ENCODE measurements at places on chromosomes 4 and X.

GRCh38 chrX:122475306-122475705 lies 708.8 kb upstream of the GRIA3 start:
- DNase-seq, result peak; percentile 16

DNA sequence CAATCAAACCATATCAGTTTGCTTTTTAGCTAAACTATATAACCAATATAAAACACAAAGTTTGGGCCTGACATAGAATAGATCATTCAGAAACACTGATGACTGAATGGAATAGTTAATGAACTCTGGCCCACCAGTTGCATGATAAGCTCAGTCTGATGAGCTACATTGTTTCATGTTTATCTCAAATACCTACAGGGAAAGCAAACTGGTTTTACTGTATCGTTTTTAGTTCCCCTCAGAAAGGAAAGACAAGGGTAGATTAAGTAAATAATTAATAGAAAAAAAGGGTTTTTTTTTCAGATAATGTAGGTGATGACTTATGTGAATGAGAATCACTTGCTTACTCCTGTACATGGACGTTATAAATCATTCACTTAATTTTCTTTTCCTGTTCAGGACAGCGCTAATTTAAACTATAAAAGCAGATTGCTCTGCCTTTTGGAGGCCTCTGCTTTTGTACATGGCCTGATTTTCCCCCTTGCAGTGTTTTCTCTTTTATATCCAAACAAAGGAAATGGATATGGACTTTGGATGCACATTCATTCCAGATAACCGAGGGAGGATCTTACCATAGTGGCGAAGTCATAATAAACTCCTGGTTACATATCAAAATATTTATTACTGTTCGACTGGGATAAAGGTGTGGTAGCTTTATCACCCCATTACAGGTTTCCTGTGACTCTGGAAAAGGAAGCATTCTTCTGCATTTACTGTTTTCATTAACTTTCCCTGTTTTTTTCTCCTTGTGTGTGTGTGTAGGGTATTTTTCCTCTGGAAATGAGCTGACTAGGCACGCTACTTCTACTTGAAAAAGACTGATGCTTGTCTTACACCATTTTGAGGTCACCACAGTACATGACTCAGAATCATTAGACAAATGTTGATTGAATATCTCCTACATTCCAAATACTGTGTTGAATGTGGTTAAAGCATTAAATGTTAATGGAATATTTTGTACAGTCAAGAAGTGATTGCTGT lies 373.1 kb upstream of the HS3ST1 start:
- no peak for DNase-seq

DNA sequence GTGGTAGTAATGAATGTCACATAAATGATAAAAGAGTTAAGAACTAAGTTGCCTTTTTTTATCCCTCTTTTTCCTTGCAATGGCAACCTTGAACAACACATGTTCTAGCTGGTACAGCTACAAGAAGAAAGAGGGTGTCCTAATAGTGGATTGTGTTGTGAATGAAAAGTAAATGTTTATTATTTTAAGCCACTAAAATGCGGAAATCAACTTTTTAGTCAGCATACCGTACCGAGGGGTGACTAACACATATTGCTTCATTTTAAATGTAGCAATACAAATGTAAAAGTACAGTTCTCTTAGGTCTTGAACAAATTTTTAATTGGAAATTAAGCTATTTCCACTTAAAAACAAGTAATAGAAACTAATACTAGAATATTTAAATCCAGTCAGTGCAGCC lies 17.7 kb upstream of the AP1AR start:
- DNase-seq, result peak; percentile 78

GRCh38 chrX:111876646-111877045 lies 665 bp downstream of the TRPC5OS start:
- DNase-seq, result no peak

- peak; percentile 0 for DNase-seq
Observed at GRCh38 chrX:40420899-40421729, 159.7 kb upstream of the ATP6AP2 start.

DNA sequence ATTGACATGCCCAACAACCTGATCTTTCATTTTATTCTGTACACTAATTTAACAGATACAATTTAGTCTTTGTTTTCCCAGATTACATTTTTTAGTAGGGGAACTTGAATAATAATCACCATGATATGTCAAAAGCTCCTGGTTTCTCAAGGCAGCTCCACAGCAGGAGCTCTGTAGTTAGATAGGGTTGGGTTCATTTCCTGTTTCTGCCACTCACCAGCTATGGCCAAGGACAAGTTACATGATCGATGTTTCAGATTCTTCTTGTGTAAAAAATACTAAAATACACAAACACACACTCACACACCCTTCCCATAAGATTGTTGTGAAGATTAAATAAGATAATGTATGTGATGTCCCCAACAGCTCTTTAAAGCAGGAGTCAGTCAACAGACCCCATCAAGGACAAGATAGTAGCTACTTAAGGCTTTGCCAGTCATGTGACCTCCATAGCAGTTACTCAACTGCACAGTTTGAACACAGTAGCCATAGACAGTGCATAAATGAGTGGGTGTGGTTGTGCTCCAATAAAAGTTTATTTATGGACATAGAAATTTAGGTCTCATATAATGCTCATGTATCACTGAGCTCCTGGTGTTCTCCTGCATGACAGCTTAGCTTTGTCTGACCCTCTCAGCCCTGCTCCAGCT lies 18.4 kb downstream of the GUCY1A1 start:
- no peak for DNase-seq

DNA sequence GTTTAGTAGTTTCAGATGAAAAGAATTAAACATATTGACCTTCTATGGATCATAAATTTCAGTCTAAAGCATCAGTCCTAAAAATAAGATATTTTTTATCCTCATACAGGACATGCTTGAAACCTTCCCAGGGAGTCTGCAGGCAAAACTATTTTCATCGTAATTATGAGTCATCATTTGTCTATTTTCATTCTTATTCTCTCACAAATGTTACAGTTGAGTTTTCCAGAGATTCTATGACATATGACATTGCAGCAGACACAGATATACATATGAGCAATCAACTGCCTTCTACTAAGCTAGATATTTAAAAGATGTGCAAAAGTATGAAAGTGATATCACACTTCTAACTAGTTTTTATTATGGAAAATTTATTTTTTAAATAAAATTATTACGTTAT lies 398.0 kb downstream of the MAGEB5 start:
- DNase-seq, result no peak

DNA sequence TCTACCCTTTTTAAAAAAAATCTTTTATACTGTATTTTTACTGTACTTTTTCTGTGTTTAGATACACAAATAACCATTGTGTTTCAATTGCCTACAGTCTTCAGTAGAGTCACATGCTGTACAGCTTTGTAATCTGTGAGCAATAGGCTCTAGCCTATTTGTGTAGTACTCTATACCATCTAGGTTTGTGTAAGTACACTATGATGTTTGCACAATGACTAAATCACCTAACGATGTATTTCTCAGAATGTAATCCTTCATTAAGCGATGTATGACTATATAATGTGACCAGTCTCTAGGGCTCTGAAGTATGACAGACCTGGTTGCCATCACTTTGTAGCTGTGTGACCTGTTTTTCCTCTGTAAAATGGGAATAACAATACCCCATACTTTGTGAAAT lies 14.2 kb upstream of the DCAF4L1 start:
- no peak for DNase-seq

DNA sequence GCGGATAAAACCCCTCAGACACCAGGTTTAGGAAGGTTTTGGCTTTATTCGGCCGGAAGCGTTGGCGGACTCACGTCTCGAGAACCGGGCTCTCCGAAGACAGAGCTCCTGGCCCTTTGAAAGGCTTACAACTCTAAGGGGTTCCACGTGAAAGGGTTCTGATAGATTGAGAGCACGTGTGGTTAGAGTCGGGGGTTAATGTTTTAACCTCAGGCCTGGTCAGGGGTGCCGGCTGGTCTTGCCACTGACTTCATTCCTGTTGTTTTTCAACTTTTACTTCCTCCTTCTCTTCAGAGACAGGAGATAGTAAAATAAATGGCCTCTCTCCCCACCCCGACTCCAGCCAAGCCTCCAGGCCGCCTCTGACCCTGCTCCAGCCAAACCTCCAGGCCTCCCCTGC lies 4.7 kb upstream of the ASMT start:
- DNase-seq, result no peak

- no peak for DNase-seq
Observed at GRCh38 chr4:140603286-140603685, 34.5 kb upstream of the UCP1 start.

GRCh38 chr4:145186729-145187128 lies 6.3 kb upstream of the OTUD4 start:
- no peak for DNase-seq

DNA sequence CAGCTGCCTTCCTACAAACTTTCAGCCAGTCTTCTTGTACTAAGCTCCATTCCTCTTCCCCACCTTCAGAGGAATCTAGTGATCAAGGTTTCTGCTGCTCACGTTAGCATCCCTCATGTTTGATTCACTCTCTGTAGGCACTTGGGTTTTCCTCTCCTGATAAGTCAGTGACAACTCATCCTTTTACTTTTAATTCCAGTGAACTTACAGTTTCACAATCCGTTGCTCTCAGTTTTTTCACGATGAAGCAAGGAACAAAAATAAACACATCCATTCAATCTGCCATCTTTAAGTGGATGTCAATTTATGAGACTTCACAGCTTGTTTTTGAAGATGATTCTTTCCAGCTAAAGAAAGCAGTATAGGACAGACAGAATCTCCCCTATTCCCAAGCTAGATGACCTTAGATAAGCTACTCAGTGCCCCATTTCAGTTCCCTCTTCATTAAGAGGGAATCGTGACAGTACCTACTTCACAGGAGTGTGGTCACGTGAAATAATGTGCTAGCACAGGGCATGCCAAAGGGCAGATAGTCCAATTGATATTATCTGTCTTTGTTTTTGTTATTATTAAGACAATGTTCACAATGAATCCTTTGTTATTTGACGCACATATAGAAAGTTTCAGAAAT lies 234.3 kb downstream of the PALLD start:
- DNase-seq, result peak; percentile 37

GRCh38 chr4:71487344-71487920 lies 148.6 kb downstream of the SLC4A4 start:
- DNase-seq, result no peak

DNA sequence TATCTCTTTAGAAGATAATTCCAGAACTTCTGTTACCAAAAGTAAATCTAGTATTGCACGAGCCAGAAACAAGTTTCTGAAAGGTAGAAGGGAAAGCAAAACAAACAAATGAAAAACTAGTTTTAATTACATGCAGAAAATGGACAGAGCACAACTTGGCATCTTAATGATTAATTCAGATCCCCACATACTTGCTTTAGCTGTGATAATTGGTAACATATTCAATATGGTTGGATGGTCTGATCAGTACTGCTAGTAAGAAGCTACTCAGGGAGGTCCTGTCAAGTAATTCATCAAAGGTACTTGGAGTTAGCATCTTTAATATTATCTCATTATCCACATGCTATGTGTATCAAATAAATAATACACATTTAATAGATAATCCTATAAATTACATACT lies 204.3 kb downstream of the TRAM1L1 start:
- no peak for DNase-seq

DNA sequence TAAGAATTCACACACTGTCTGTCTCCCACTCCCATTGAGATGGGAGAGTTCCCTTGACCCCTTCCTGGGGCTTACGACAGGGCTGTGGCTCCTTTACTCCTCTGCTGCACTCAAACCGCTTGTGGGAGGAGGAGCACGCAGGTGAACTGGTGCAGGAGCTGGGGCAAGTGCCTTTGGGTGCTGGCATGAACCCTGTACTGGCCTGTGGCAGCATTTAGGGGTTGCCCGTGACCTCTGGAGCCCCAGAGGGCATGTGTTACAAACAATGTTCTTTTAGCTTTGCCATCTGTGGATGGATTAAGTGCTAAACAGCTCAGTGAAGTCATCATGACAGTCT lies 21.8 kb upstream of the FTHL17 start:
- DNase-seq, result no peak

GRCh38 chrX:149487292-149487691 lies 17.8 kb downstream of the IDS start:
- no peak for DNase-seq

DNA sequence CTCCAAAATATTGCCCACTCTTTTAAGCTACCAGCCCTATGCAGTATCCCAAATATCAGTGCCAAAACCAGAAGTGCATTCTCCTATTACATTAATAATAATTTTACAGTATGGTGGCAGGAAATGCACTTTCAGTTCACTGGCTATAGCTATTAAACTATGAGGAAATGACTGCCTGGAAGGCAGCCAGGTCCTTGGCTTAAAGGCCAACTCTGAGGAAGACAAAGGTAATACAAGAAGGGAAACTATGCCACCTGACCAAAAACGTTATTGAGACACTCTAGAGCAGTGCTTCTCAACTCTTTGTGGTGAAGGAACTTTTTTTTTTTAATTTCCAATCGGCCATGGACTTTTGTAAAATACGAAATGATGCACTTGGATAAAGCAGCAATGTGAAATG lies 133.6 kb upstream of the VAMP7 start:
- no peak for DNase-seq

DNA sequence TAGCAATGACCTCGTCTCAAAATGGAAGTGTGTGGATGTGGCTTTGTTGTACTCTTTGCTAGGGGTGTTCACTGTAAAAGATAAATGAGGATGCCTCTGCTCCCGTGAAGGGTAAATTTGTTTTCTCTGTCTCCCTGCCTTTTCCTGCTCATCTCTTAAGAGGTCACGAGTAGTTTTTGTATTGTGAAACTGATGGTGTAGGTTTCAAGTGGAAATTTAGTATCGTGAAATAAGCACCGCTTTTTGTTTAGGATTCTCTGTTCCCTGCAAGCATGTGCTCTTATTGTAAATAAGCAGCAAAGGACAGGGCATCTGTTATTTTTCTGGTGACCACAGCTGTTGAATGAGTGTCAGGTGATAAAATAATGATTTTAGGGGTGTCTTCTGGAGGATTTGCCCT lies 104.6 kb downstream of the PHEX start:
- no peak for DNase-seq

DNA sequence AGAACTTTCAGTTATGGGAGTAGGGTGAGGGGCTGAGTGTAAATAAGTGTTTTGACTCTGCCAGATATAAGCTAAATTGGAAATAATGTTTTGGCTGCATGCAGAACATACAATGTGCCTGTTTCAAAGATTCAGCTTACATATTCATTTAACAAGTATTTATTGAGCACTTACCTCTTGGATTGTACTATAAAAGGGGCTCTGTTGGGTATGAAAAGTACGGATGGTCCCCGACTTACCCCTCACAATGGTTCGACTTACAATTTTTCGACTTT lies 799 bp upstream of the AIFM1 start:
- DNase-seq, result no peak
